ENCODE measurements at places on chromosomes 12 and 14.

DNA sequence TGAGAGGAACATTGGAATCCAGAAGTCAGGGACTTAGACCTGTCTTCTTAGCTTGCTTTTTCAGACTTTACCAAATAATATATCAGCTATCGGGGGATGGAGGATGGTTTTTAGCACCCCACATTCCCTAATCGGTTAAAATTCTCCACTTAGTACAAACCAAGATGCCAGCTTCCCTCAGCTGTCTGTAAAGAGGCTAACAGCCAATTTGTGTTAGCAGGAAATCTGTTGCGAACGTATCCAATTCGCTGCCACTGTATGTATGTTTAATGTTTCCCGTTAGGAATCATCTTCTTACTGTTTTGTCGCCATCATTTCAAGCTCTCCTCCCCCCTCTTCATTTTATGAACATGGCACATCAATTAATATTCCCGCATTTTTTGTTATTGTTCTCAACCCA lies 289.0 kb downstream of the BCL11B start:
- DNase-seq = no peak

DNA sequence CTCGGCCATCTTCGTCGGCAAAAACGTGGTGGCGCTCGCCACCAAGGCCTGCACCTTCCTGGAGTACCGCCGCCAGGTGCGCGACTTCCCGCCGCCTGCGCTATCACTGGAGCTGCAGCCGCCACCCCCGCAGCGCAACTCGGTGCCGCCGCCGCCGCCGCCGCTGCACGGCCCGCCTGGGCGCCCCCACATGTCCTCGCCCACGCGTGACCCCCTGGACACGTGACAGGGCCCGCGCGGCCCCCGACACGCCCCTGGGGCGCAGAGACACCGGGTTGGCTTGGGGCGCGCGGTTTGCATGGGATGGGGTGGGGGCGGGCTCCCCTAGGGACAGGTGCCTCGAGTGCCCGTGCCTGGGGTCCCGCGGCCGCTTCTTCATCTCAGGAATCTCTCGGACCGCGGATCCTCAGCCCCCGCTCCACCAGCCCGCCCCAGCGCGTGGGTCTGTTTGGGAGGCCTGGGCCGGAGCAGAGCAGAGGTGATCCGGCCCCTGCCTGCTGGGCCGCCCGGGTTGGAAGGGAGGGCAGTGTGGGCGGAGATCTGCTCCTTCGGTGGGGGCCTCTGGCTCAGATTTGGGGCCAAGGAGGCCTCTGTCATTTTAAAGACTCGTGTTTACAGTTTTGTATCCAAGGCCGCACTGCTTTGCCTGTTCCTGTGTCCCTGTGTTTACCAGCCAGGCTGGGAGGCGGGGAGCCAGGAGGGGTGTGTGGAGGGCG lies 3.3 kb downstream of the TMEM121 start:
- no peak for DNase-seq

DNA sequence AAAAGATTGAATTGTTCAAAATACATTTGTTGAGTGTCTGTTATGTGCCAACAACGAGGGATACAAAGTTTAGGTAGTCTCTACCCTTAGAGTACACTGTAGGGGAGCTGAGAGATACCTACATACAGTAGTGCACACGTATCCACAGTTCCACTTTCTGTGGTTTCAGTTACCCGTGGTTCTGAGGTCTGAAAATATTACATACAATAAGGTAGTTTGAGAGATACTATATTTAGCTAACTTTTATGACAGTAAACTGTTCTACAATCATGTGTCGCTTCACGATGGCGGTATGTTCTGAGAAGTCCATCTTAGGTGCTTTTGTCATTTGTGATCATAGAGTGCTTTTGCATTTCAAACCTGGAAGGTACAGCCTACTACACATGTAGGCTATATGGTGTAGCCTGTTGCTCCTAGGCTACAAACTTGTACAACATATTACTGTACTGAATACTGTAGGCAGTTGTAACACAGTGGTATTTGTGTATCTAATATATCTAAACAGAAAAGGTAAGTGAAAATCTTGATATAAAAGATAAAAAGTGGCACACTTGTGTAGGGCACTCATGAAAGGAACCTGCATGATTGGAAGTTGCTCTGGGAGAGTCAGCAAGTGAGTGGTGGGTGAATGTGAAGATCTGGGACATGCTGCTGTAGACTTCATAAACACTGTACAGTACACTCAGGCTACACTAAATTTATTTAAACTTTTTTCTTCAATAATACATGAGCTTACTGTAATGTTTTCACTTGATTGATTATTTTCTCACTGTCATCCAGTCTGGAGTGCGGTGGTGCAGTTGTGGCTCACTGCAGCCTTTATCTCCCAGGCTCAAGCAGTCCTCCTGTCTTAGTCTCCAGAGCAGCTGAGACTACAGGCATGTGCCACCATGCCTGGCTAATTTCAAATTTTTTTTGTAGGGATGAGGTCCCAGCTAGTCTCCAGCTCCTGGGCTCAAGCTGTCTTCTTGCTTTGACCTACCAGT lies 4.0 kb downstream of the CPSF6 start:
- DNase-seq = no peak

GRCh38 chr14:100884456-100884855 lies 19.1 kb downstream of the RTL1 start:
- DNase-seq = no peak

- no peak for DNase-seq
Observed at GRCh38 chr12:111578276-111578970, 20.7 kb downstream of the ATXN2 start.

GRCh38 chr14:105294142-105294597 lies 6.6 kb downstream of the BRF1 start:
- DNase-seq = peak; percentile 79

DNA sequence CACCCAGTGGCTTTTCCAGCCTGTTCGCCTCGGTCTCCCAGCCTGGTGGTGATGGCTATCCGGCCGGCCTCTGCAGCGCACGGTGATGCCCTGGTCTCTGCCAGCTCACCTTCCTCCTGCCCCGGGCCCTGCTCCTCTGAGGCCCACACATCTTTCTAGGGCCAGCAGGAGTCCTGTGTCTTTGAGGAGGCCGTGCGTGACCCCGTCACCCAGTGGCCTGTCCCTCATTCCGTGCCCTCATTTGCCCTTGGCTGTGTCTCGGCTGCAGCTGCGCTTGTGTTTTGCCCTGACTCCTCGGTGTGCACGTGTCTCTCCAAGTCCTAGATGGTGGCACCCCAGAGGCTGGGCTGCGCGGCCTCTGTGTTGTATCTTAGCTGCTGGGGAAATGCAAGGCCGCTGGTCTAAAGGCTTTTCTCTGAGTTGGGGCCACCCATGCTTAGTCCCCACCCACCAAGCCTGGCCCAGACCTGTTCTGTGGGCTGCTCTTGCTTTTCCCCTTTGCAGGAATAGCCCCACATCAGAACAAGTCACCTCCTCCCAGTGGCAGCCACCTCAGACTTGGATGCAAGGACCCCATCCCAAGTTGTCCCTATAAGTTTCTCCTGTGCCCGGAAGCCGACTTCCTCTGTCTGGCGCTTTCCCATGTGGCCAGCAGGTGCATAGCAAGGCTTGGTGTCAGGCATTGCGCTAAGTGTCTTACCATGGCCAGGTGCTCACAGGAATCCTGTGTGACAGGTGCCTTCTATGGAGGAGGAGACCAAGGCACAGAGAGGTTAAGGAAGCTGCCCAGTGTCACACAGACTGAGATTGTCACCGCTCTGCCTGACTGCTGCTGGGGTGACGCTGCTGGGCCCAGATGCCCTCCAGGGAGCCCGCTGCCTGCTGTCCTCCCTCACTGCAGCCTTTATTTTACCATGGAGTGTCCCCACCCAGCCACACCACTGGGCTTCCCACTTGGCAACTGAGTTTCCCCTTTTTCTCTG lies 64.5 kb downstream of the TSPAN9 start:
- DNase-seq = no peak

DNA sequence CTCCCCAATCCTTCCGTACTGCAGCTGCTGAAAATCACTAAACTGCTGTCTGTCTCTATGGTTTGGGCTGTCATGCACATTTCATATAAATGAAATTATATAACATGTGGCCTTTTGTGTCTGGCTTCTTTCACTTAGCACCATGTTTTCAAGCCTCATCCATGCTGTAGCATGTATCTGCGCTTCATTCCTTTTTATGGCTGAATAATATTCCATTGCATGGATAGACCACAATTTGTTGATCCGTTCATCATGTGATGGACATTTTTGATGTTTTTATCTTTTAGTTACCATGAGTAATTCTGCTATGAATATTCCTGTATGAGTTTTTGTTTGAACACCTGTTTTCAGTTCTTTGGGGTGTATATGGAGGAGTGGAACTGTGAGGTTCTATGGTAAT lies 32.6 kb upstream of the MED13L start:
- DNase-seq = no peak

- DNase-seq = no peak
Observed at GRCh38 chr12:114944736-114945135, 260.8 kb upstream of the TBX3 start.

- DNase-seq = no peak
Observed at GRCh38 chr12:91241756-91242155, 59.1 kb upstream of the DCN start.

DNA sequence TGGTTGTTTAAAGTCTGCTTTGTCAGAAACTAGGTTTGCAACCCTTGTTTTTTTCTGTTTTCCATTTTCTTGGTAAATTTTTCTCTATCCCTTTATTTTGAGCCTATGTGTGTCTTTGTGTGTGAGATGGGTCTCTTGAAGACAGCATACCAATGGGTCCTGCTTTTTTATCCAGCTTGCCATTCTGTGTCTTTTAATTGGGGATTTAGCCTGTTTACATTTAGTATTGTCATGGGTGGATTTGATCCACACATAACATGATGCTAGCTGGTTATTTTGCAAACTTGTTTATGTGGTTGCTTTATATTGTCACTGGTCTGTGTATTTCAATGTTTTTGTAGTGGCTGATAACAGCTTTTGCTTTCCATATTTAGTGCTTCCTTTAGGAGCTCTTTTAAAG lies 17.2 kb upstream of the ART4 start:
- no peak for DNase-seq

GRCh38 chr12:2118061-2118460 lies 65.3 kb downstream of the CACNA1C start:
- no peak for DNase-seq

DNA sequence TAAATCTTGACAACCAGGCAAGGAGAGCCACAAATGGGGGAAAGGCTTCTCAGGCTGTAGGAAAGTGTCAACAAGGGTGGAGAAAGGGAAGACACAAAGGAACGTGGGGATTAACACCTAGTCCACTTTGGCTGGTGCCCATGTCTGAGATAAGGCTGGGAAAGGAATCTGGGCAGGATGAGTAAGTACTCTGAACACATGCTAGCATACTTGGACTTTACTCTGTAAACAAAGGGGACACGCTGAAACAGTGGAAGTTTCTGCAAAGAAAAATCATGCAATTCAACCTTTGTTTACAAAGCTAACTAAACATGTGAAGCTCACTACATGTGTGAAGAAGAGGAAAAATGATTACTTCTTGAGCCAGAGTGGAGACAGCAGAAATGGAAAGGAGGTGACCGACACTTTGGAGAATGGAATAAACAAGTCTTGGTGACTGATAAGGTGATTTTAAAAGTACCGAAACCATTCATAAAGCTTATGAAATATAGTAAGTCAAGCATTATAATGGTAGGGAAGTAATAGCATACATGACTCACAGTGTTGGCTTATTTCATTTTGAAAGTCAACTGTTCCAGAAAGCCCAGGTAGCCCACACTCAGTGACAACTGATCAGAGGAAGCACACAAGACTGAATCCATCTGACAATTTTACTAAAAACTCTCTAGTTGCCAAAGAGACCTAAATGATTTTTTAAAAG lies 13.2 kb downstream of the CPNE8 start:
- no peak for DNase-seq

Measured in pons (tissue), 1 donor.